ENCODE measurements at places on chromosomes 2 and 18.

GRCh38 chr18:50340078-50340477 lies 34.8 kb upstream of the SKA1 start:
- no peak for DNase-seq

- DNase-seq = no peak
Observed at GRCh38 chr2:80086831-80087230, 217.7 kb downstream of the LRRTM1 start.

GRCh38 chr2:226354434-226354833 lies 445.2 kb downstream of the IRS1 start:
- DNase-seq = no peak

GRCh38 chr2:55180374-55180773 lies 51.7 kb downstream of the CLHC1 start:
- DNase-seq = no peak

GRCh38 chr2:9846554-9846953 lies 3.3 kb downstream of the TAF1B start:
- DNase-seq = no peak

GRCh38 chr2:145324748-145325147 lies 804.8 kb upstream of the ZEB2 start:
- DNase-seq = no peak

GRCh38 chr2:100051253-100051652 lies 91.1 kb downstream of the AFF3 start:
- no peak for DNase-seq

GRCh38 chr2:48189552-48190228 lies 283.4 kb upstream of the FBXO11 start:
- DNase-seq = no peak
